Fibroblast of the aortic adventitia (primary cell): ENCODE measurements at places on chromosomes 5 and 9.

DNA sequence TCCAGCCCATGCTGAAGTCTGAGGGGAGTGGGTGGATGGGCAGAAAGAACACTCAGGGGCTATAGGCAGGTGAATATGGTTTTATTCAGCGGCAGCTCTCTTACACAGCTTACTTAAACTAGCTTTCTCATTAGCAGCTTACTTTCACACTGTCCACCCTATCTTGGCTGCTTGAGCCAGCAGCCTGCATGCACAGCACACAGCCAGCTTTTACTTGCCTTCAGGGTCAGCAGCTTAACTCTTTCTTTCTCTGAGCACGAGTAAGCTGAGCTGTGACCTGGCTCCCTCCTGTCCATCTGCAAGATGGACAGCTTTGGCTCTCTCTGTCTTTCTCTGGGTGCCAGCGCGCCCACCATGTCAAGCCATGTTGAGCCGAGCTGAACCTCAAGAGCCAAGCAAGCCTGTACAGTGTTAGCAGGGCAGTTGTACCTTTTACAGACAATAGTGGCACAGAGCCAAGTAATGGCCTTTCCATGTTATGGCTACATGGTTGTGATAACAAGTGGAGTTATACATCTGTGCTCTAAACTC, 1054.9 kb downstream of the PTPRD start:
- DNase-seq, result no peak

DNA sequence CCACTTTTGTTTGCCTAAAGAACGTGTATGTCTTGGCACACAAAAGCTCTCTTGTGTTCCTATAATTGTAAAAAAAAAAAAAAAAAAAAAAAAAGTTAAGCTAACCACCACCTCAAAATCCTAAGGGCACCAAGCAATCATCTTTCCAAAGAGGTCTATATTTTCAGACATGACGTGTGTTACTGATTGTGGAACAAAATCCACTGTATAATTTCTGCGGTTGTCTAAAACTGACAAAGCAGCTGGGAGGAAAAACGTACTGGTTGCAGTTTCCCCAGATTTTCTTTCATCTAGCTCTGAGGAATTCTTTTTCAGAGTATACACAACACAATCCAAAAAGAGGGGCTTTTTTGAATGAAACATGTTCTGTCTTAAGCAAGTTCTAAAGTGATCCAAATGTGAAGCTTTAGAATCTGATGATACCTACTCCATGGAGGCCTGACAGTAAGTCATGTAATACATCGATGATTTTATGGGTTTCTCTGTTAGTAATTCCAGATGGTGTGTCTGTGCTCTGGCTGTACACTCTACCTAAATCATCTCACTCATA, 375.6 kb upstream of the NUDT12 start:
- no peak for DNase-seq

- no peak for DNase-seq
Observed at GRCh38 chr9:2356041-2356790, 265.4 kb upstream of the VLDLR start.

GRCh38 chr9:122322553-122322952, 48.3 kb upstream of the PTGS1 start:
- DNase-seq, result no peak

- DNase-seq, result no peak
Observed at GRCh38 chr9:114921171-114921570, 9.2 kb downstream of the TNFSF8 start.

- DNase-seq, result no peak
Observed at GRCh38 chr9:7150153-7150890, 392.5 kb downstream of the KDM4C start.

- no peak for DNase-seq
Observed at GRCh38 chr9:118891213-118891612, 478.0 kb downstream of the BRINP1 start.

- DNase-seq, result no peak
Observed at GRCh38 chr5:178423901-178424809, 166.0 kb downstream of the COL23A1 start.

DNA sequence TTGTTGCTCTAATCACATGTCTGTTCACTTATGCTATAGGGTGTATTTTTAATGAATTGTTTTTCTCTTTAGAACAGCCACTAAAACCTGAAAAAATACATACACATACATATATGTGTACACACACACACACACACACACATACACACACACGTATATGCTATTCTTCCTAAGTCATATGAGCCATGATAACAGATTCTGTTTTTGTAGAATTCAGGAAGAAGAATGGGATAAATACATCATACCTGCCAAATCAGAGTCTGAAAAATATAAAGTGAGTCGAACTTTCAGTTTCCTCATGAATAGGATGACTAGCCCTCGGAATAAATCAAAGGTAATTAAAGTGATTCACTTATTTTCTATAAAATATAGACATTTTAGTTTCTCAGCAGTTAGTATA, 231.4 kb downstream of the ARHGEF28 start:
- no peak for DNase-seq

DNA sequence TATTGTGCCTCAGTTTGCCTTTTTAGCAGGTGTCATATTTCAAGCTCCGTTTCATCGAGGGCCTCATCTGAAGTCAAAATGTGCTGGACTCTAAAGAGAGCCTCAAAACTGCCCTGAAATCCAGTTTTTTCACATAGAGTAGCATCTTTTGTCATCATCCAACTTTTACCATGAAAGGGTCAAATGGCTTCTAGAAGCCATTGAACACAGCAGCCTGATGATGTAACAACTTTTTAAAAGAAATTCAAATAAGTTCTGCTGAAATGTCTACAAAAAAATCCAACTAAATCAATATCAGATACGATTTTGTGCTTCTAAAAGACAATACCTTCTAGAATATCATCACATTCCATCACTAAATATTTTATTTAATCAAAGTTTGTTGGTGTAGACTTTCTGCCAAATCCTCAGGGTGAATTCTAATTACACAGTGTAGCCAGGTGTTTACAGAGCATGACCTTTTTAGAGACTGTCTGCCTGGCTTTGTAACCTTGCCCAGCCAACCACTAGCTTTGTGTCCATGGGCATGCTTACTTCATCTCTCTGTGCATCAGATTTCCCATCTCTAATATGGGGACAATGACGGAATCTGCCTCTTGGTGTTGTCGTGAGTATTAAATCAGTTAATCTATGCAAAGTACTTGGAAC, 505.0 kb downstream of the EBF1 start:
- DNase-seq, result no peak

DNA sequence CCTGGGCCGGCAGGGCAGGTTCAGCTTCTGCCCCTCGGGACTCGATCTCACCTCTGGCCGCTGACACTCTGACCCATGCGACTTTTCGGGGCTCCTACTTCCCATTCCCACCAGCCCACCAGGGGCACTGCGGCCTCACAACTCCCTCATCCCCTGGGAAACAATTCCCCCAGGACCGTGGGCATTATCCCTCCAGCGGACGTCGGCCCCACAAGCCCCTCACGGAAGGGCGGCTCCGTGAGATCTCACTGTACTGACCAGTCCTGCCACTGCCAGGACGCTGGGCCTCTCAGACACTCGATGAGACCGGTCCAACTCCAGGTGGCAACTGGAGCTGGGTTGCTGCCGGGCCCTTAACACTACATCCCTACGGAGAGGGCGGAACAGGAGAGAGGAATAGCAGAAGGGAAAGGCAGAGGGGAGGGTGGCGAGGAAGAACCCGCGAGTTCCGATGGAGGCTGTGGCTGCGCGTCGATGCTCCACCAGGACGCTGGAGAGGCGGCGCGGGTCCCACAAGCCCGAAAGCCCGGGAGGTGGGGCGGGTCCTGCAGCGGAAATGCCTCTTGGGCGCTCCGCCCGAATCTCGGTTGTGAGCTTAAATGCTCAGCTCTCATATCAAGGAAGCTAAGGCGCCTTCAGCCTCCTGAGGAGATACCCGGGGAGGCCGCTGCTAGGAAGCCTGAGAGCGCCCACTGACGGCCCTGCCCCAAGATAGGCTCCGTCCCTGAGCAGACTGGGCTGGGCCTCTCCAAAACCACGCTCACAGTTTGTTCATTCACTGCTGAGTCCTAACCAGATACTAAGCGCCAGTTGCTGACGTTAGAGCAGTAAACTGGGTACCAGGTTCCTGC, 36.3 kb downstream of the VCP start:
- DNase-seq, result peak; percentile 64

DNA sequence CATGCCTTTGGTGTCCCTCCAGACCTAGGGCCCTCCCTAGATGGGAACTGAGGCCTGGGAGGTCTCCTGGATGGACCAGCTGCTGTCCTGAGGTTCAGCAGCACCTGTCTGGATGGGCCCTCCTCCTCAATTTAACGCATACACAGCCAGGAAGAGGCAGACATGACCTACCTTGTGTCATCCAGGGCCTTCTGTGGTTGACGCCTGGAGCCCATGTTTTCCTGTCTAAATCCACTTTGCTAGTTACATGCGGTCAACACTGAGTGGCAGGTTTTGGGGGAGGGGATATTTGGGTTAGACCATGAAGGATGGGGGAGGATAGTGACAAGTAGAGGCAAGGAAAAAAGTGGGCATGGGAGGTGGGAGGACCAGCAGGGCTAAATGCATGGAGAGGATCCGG, 3.1 kb upstream of the STC2 start:
- no peak for DNase-seq

DNA sequence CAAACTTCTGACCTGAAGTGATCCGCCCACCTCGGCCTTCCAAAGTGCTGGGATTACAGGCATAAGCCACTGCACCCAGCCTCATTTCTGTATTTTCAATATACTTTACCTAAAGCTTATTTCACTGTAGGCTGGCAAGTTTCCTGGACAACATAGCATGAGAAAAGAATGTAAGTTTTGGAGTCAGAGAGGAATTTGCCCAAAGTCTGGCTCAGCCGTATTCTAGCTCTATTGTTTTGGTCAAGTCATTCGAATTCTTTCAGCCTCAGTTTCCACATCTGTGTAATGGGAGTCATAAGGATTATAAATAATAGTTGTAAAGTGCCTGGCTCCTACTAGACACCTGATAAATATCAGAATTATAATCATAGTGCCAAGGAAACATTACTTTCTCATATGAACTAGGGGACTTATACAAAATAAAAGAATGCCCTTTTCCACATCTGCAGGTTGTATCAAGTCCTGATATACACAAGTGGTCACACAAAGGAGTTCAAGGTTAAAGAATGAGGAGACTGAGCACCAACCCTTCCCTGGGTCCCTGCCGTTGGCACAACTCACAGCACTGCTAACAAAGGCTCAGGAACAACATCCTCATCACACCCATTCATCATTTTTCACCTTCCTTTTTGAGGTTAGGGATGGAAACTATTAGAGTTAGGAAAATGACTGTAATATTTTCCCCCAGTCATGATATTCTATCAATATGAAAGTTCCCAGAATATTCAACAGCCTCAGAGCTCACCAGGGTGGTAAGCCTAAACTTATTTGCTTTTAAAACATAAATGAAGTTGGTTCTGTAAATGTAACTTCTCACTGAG, 34.6 kb upstream of the RAI14 start:
- DNase-seq, result peak; percentile 68

GRCh38 chr5:172370648-172371545, 83.4 kb downstream of the SH3PXD2B start:
- DNase-seq, result peak; percentile 66

DNA sequence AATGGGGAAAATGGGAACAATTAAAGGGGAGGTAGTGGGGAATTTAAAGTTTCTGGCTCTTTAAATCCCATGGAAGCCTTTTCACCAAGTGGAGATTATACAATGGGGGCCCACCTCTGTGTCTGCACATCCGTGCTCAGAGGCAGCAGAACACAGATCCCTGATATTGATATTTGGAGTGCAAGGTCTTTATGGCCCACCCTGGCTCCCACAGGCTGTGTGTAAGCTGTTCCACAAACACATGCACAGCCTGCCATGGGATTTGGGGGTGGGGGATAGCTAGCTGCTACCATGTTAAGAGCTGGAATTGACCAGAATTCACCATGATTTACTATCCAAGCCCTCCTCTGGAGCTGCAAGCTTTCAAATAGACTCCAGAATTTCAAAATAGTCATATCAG, 55.9 kb downstream of the RASGEF1C start:
- no peak for DNase-seq

GRCh38 chr9:137149942-137150616, 11.1 kb downstream of the GRIN1 start:
- no peak for DNase-seq

DNA sequence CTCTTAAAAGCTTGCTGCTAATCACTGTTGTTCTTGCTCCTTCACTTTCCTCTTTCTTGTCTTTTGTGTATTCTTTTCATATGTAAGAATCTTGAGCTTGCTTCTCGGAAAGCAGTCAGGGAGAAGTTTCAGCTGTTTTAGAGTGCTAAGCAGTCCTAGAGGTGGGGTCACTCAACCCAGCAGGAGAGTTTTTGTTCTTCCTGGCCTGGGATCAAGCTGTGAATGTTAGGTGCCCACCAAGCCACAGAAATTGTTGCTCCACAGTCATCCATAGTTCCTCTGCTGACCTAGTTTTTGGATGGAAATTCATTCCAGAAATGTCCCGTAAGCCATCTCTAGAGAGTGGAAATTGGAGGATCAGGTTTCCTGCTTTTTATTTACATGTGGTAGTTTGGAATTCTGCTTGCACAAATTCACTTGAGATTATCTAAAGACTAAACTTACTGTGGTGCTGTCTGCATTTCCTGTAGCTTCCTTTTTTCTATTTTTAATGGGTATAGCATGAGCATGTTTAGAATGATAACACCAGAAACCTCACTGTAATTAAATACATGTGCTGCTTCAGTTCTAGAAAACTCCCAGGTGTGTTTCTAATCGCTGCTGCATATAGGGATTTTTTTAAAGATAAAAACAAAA, 108.7 kb downstream of the MAST4 start:
- DNase-seq, result no peak

GRCh38 chr5:116358911-116359418, 215.7 kb downstream of the SEMA6A start:
- peak; percentile 5 for DNase-seq

DNA sequence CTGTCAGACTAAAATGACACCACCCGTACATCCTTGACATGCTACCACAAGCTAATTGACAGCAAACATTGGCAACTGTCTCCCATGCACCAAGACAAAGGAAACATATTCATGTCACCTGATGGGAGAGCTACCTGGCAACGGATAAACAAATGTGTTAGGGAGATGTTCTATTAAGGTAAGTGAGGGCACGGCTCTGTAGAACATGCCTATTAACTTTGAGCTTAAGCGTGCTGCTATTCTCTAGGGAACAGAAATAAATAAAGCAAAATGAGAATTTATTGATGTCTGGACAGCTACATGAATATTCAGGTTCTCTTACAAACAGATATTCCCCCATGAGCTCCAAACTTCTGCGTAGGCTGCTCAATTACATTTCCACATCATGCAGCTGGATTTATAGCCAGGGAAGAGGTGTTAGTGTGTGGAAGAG, 361.4 kb upstream of the RFX3 start:
- no peak for DNase-seq

GRCh38 chr5:177128551-177128981, 5.0 kb upstream of the NSD1 start:
- no peak for DNase-seq

DNA sequence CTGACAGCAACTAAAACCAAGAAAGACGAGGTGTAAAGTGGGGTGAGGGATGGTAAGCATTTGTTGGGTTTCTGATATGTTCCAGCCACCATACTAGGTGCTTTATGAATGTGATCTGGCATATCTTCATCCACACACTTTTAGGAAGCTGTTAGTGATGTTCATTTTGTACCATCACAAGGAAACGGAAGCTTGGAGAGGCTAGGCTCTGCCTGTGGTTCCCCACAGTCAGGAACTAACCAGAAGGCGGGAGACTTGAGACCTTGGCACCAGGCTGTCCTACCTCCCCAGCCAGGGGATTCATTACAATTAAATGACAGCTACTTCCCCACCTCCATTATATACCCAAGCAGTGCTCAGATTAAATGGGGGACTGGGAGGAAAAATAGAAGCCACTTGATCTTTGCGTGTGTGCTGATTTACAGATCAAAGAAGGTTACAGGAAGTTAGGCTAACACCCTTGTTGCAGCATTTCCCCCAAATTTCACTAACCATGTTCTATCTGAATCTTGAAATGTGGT, 43.0 kb downstream of the SFXN1 start:
- DNase-seq, result no peak

GRCh38 chr5:128155776-128156175, 72.2 kb downstream of the SLC12A2 start:
- peak; percentile 13 for DNase-seq
